ENCODE measurements at places on chromosomes 2 and 18.

DNA sequence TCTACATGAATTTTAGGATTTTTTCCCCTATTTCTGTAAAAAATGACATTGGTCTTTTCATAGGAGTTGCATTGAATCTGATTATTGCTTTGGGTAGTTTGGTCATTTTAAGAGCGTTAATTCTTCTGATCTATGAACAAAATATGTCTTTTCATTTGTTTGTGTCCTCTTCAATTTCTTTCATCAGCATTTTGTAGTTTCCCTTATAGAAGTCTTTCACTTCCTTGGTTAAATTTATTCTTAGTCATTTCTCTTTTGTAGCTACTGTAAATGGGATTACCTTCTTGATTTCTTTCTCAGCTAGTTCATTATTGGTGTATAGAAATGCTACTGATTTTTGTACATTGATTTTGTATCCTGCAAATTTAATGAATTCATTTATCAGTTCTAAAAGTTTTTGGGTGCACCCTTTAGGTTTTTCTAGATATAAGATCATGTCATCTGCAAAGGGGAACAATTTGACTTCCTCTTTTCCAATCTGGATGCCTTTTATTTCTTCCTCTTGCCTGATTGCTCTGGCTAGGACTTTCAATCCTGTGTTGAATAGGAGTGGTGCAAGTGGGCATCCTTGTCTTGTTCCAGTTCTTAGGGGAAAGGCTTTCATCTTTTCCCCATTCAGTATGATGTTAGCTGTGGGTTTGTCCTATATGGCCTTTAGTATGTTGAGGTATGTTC lies 36.6 kb upstream of the AAK1 start:
- no peak for ATAC-seq

GRCh38 chr2:30865243-30865642 lies 58.0 kb upstream of the CAPN13 start:
- no peak for ATAC-seq

GRCh38 chr2:75018162-75018561 lies 59.7 kb downstream of the POLE4 start:
- ATAC-seq: no peak

DNA sequence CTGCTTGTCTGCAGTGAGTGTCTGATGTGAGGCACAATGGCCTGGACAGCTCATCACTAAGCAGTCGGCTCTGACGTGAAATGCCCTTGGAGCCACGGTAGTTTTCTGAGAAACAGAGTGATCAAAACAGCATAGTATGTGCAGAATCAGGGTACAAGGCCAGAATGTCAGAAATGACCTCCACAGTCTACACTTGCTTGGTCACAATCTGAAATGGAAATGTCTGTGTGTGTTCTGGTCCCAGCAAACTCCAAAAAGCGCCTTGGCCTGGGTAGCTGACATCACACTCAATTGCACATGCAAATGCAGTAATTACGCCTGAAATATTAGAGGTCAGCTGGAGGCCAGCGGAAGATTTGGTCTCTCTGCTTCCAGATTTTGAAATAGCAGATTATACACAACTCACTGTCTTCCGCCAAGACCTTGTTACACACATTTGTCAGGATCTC lies 95.4 kb downstream of the CTAGE1 start:
- ATAC-seq: peak; percentile 72

- peak; percentile 87 for ATAC-seq
Measured at GRCh38 chr2:219177552-219178376, at the start of gene RETREG2. Gene RETREG2, plus strand, starts transcription at chr2:219178275. Its CDS starts 78 bp downstream, at chr2:219178353.

GRCh38 chr2:235055891-235056516 lies 104.2 kb downstream of the SH3BP4 start:
- ATAC-seq: no peak

DNA sequence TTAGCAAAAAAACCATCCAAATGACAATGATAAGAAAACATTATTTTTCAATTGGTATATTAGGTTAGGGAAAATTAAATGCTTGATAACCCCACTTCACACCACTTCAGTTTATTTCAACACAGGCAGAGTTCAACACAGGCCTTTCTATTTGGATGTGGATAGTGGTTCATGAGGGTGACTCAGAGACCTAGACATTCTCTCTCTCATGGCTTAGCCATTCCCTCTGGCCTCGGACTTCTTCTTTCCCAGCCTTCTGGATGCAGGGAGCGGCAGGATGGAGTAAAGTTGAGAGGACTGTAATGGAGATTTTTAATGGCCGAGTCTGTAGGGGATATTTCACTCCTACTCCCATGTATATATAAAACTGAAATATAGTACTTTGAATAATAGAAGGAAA lies 109.7 kb downstream of the CTNNA2 start:
- no peak for ATAC-seq

- no peak for ATAC-seq
Measured at GRCh38 chr2:73133566-73134197, 20.9 kb upstream of the RAB11FIP5 start.

GRCh38 chr18:29157057-29157780 lies 980.3 kb upstream of the CDH2 start:
- ATAC-seq: no peak

- ATAC-seq: no peak
Measured at GRCh38 chr18:57869221-57869620, 66.1 kb upstream of the ATP8B1 start.

DNA sequence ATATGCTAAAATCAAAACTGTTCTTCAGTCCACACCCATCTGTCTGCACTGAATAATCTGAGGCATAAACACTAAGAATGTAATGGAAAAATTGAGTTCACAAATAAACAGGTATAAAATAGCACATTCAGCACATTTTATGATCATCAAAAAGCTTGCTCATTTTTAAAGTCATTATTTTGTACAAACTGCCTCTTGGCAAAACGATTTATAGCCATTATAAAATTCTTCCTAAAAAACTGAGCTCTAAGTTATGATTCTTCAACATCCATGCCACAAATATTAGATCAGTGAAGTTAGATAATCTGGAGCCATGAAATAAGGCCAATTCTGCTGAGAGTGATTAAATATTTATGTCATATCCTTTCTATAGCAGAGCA lies 233.5 kb downstream of the DYM start:
- no peak for ATAC-seq

DNA sequence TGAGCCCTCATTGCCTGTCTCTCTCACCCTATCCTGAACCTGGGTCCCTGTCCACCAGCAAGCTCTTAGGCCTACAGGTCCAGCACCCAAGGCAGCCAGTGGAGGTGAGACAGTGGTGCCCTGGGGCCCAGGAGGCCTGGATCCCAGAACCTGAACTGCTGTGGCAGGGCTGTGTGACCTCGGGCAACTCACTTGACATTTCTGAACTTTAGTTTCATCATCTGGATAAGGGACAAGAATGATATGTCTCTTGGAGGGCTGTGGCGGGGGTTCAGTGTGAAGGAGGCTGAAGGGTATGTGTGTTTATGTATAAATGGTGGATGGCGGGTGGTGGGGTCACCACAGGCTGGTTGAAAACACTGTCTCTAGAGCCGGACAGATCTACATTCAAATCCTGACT lies 10.9 kb downstream of the CIB4 start:
- ATAC-seq: no peak

DNA sequence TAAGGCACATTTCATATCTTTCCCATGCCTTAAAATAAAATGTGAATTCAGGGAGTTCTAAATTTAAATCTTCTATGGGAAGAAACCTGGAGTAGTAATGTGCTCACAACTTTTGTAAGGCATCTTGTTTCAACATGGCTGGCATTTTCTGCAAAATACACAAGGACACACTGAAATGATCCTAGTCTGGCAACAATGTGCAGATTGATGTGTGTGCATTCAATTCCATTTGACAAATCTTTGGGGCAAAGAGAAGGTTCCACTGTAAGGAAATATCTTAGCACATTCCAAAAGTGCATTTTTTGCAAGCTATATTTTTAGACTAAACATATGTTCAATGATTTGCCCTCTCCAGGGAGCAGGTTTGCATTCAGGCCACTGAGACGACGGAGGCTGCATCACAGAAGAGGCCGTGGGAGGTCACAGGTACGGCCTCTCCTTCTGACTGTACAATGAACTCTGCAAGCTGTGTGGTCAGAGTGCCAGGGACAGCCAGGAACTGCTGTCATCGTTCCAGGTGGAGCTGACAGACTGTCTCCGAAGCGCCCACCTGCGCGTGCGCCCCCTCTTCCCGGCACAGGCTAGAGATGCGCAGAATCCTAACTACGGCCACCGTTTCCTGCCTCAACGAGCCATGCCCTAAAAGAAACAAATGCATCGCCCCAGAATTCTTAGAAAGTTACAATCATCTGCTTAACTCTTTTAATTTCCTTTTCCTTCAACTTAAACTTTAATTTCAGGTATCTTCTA lies 149.2 kb upstream of the POU3F3 start:
- no peak for ATAC-seq
